ENCODE measurements at places on chromosomes 2 and 18. TPM values are rescaled to one million over a fixed set of nuclear protein-coding genes. Genes with fewer than 3 reads are reported as not detected.
A peak's percentile ranks its signal among the peaks of the same experiment; 100 is the strongest.

Gene MALL
- 121 TPM for total RNA-seq

DNA sequence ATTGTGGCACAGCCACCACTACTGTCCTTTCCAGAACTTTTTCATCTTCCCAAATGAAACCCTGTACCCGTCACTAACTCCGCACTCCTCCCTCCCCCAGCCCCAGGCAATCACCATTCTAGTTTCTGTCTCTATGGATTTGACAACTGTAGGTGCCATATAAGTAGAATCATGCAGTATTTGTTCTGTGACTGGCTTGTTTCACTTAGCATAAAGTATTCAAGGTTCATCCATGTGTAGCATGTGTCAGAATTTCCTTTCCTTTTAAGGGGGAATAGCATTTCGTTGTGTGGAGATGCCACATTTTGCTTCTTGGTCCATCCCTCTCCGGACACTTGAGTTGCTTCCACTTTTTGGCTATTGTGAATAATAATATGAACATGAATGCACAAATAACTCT, 842 bp upstream of the CKAP2L start:
- no peaks in the 10 kb centered on the region for H3K36me3 ChIP-seq
- H3K4me3 ChIP-seq = no peak overlapping the region
- H3K27ac ChIP-seq = no peak overlapping the region

- H3K36me3 ChIP-seq = no peaks in the 10 kb centered on the region
- no peak for DNase-seq
- no peaks in the 10 kb centered on the region for H3K4me1 ChIP-seq
- H3K27ac ChIP-seq = no peak overlapping the region
- H3K27me3 ChIP-seq = peaks cover 5% of the 10 kb centered on the region
Measured at GRCh38 chr2:196598846-196599245, 40.7 kb upstream of the CCDC150 start.

DNA sequence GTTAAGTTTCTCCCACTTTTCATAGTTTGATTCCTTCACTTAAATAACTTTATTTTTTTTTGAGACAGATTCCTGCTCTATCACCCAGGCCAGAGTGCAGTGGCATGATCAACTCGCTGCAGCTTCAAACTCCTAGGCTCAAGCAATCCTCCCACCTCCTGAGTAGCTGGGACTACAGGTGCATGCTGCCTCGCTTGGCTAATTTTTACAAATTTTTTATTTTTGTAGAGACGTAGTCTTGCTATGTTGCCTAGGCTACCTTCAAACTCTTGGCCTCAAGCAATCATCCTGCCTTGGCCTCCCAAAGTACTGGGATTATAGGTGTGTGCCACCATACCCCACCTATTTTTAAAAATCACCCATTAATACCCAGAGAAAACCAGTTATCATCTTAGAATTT, 14.2 kb upstream of the WIPF1 start:
- no peaks in the 10 kb centered on the region for H3K27me3 ChIP-seq
- H3K4me1 ChIP-seq = peaks cover 5% of the 10 kb centered on the region
- no peak for DNase-seq
- H3K27ac ChIP-seq = no peak overlapping the region
- no peak overlapping the region for H3K4me3 ChIP-seq
- H3K36me3 ChIP-seq = peaks cover 2% of the 10 kb centered on the region

DNA sequence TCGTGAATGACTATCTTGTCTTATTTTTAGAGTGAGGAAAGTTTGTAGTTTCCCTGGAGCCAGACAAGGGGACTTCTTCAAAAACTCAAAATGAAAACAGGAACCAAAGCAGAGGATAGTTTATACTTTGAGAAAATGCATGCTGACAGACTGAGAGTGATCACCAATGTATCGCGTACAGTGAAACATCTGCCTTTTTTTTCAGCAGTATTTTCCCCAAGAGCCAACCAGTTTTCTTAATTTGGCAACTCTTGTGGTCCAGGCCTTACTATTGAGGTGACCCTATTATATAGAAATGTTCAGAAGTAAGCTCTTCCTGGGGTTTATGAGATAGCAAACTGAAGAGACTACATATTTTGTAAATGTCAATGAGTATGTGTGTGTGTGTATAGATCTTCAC, 153.7 kb upstream of the VRK2 start:
- no peak overlapping the region for H3K27ac ChIP-seq
- H3K4me3 ChIP-seq = no peak overlapping the region
- H3K27me3 ChIP-seq = no peaks in the 10 kb centered on the region
- peaks cover 15% of the 10 kb centered on the region for H3K4me1 ChIP-seq

Gene RIT2
- total RNA-seq = not detected

Gene COL5A2
- 209 TPM for total RNA-seq

GRCh38 chr2:197416268-197416667, 18.6 kb downstream of the SF3B1 start:
- H3K4me1 ChIP-seq = no peaks in the 10 kb centered on the region
- no peak overlapping the region for H3K27ac ChIP-seq
- no peaks in the 10 kb centered on the region for H3K27me3 ChIP-seq
- peaks cover 25% of the 10 kb centered on the region for H3K36me3 ChIP-seq
- H3K4me3 ChIP-seq = no peak overlapping the region

DNA sequence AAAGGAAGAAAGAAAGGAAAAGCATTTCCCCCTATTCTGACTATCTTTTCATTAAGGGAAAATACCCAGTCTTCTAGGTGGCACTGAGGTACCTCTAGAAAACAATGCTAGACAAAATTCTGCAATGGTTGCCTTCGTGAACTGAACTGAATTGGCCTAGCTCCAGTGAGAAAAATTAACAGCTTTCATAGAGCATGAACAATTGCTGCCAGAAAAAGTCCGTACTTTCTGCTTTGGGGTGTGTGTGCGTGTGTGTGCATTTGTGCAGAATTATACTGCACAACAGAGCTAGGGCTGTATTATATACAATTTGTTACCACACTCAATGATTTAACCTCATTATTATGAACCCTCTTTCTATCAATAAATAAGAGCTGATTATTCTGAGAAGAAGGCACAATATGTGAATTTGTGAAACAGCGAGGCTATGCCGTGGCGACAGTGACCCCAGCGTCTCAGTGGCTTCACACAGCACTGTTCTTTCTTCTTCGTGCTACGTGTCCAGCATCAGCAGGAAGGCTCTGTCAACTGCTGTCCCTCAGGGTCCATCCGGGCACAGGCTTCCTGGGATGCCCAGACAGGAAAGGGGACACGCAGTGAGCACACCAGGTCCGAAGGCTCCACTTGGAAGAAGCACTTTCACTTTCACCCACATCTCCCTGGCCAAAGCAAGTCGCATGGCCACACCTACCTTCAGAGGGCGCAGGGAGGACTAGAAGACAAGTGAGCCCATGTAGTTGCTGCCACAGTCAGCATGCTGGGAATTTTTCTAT, 47.5 kb downstream of the PTGR3 start:
- no peak for DNase-seq
- H3K27me3 ChIP-seq = no peaks in the 10 kb centered on the region
- no peaks in the 10 kb centered on the region for H3K4me1 ChIP-seq
- no peaks in the 10 kb centered on the region for H3K36me3 ChIP-seq
- no peak overlapping the region for H3K4me3 ChIP-seq

- H3K36me3 ChIP-seq = no peaks in the 10 kb centered on the region
- peak; percentile 73 for DNase-seq
- no peaks in the 10 kb centered on the region for H3K27me3 ChIP-seq
- H3K4me3 ChIP-seq = no peak overlapping the region
- peaks cover 33% of the 10 kb centered on the region for H3K4me1 ChIP-seq
- H3K27ac ChIP-seq = peak overlapping the region; percentile 86
Measured at GRCh38 chr2:101559551-101559950, 84.6 kb upstream of the RFX8 start.

Gene SPDYA
- 1.1 TPM for total RNA-seq

GRCh38 chr2:121721926-121722325, 14.7 kb downstream of the NIFK start:
- no peak overlapping the region for H3K4me3 ChIP-seq
- no peaks in the 10 kb centered on the region for H3K4me1 ChIP-seq
- H3K36me3 ChIP-seq = no peaks in the 10 kb centered on the region
- H3K27ac ChIP-seq = no peak overlapping the region

Gene TBR1
- not detected for total RNA-seq

DNA sequence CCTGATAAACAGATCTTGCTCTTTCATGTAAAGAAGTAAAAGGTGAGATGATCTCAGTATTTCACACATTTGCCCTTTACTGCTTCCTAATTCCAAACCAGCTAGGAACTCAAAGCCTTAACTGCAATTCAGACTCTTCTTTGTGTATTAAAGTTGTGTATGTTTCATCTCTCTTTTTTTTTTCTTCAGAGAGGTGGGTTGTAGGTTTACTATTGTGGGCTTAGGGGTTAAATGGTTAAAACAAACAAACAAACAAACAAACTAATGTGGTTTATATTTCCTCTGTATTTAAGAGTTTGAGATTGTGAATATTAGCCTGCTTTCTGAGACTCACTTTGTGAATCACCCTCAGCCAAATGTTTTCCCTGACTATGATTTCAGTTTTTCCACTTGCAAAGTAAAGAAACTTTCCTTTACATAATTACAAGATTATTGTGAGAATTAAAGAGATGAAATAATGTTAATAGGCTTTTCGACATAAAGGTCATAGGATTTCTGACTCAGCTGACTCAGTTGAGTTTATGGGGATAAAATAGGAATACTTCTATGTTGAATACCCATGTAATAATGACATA, 2.8 kb downstream of the GULP1 start:
- DNase-seq = peak; percentile 42
- H3K4me3 ChIP-seq = no peak overlapping the region
- H3K27me3 ChIP-seq = no peaks in the 10 kb centered on the region
- H3K4me1 ChIP-seq = peaks cover 4% of the 10 kb centered on the region
- H3K36me3 ChIP-seq = no peaks in the 10 kb centered on the region

DNA sequence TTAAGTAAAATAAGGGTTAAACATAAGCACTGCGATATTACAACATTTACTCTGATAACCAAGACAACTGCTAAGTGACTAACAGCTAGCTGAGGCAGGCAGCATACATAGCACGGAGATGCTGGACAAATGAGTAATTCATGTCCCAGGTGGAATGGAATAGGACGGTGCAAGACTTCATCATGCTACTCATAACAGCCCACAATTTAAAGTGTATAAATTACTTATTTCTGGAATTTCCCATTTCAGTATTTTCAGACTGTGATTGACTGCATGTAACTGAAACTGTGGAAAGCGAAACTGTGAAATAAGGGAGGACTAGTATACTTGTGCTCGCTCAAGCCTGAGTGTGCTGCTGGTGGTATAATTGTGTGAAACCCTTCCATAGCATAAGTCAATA, 12.9 kb downstream of the IER3IP1 start:
- H3K27ac ChIP-seq = no peak overlapping the region
- no peaks in the 10 kb centered on the region for H3K27me3 ChIP-seq
- H3K4me3 ChIP-seq = no peak overlapping the region
- H3K36me3 ChIP-seq = no peaks in the 10 kb centered on the region
- DNase-seq = no peak

Gene CYBRD1
- 66.1 TPM for total RNA-seq

DNA sequence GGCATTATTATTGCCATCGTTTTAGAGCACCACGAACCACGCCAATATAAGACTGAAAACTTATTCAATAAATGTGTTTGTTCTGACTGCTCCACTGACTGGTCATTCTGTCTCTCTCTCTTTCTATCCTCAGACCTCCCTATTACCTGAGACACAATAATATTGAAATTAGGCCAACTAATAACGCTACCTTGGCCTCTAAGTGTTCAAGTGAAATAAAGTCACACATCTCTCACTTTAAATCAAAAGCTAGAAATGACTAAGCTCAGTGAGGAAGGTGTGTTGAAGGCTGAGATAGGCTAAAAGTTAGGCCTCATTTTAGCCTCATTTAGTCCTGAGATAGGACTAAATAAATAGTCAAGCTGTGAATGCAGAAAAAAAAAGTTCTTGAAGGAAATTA, 38.8 kb downstream of the G6PC2 start:
- no peak for DNase-seq
- no peak overlapping the region for H3K27ac ChIP-seq
- H3K27me3 ChIP-seq = no peaks in the 10 kb centered on the region
- no peaks in the 10 kb centered on the region for H3K36me3 ChIP-seq
- H3K4me1 ChIP-seq = no peaks in the 10 kb centered on the region

Gene RGPD3
- 0.71 TPM for total RNA-seq

- H3K27me3 ChIP-seq = no peaks in the 10 kb centered on the region
- H3K27ac ChIP-seq = no peak overlapping the region
- no peak overlapping the region for H3K4me3 ChIP-seq
Measured at GRCh38 chr2:30046396-30046795, 100.4 kb upstream of the YPEL5 start.

Gene LRATD1
- 23.0 TPM for total RNA-seq

DNA sequence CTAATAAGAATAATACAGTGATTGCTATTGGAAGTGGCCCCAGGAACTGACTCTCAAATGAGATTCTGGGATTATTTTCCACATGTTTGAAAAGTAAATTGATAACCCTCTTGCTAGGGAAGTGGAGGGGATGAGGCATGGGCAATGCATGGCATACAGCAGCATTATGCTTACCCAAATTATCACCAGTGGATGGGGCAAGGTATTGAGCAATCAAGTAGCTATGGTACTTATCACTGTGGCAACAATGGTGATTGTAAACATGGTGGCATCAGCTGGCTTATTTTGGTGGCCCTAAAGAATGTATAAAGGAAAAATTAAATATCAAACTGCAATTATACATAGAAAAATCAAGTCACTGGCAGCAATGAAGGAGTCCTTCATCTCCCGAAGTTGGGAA, 155.1 kb downstream of the FIGN start:
- no peak for DNase-seq
- H3K4me3 ChIP-seq = no peak overlapping the region
- no peak overlapping the region for H3K27ac ChIP-seq

DNA sequence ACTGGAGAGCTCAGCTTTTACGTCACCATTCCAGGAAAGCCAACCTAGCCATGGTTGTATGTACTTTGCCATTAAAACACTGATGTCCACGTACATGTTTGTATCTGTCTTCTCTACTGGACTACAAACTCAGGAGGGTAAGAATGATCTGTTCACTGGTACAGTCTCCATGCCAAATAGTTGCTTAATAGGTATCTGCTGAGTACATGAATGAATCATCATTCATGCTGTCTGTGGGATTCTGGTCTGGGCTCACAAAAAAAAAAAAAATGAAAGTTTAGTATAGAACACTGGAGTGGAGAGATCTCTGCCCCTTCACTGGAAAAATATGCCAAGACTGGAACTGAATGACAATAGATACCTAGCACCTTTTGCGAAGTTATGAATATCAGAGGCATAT, 102.6 kb upstream of the ITGA4 start:
- H3K27ac ChIP-seq = no peak overlapping the region
- no peaks in the 10 kb centered on the region for H3K36me3 ChIP-seq
- no peak for DNase-seq

Gene PLCL1
- total RNA-seq = 4.0 TPM

DNA sequence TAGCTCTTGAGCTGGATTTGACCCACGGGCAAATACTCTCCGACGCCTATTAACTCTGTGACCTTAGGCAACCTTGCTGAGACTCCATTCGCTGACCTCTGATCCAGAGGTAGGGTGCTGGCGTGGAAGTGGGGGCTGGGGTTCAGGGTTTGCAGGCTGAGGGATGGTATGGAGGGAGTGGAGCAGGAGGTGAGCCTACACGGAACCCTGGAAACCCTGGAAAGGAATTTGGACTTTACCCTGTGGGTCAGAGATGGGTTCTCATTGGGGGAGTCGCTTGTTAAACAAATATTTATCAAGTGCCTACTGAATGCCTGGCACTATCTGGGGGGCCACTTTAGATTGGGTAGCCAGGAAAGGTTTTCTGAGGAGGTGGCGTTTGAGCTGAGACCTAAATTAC, 58.2 kb upstream of the FZD7 start:
- no peak overlapping the region for H3K4me3 ChIP-seq
- H3K4me1 ChIP-seq = peaks cover 2% of the 10 kb centered on the region

Gene RFTN2
- total RNA-seq = 3.2 TPM

All from lung (tissue), 17 donors.